ENCODE measurements at places on chromosomes 5 and 9.
A peak's percentile ranks its signal among the peaks of the same experiment; 100 is the strongest.

GRCh38 chr9:114721491-114722079 is 39.6 kb upstream of the TEX48 start:
- no peak for DNase-seq

GRCh38 chr9:6692433-6692832 is 46.9 kb upstream of the GLDC start:
- no peak for DNase-seq

GRCh38 chr9:132980157-132980556 is 1.7 kb downstream of the GFI1B start:
- no peak for DNase-seq

DNA sequence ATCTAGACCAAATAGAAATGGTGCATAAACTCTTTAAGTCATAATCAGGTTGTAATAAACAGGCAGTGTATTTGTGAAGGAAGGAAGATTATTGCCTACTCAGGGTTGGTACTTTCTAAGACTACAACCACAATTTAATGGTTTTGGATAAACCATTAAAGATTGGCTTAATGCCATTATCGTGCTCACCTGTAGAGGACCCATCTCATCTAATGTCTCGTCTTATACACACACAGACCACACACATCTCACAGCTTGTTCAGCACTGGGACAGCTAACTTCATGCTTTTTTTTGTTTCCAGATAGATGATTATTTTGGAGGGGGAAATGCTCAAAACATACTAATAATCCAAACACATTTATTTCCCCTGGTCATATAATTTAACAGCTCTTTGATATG is 175.7 kb upstream of the SLC12A2 start:
- no peak for DNase-seq

- no peak for DNase-seq
Observed at GRCh38 chr9:121901616-121902015, 191.5 kb downstream of the TTLL11 start.

- peak; percentile 54 for DNase-seq
Observed at GRCh38 chr5:80967500-80968181, 7.5 kb downstream of the RASGRF2 start.

- no peak for DNase-seq
Observed at GRCh38 chr5:172581315-172581714, 59.7 kb upstream of the NEURL1B start.

DNA sequence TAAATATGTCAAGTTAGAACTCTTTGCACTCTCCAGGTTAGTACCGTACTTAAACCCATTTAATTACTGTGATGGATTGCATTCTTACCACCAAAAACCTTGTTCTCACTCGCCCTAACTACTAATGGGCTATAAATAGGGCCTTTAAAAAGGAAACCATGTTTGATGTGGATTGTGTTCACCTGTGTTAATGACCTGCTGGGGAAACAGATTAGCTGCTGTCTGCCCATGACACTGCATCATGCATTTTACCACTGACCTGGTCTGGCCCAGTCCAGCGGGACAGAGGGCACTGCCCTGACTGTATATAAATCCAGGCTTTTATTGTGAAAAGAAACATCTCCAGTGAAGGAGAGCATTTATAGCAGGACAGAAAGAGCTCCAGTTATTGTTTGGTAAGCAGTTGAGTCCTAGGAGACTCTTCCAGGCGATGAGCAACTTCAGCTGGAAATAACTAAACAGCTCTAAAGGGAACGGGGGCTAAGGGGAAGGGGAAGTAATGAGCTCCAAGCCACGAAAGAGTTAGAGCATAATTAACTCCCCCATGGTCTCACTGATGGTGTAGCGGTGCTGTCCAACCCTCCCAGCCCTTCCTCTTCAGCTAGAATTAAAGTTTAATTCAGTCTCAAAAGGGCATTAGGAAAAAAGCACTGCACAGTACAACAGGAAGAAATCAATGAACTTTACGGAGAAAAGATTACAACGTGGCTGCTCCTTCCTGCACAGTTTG is 303.1 kb downstream of the ENC1 start:
- no peak for DNase-seq

- DNase-seq = no peak
Observed at GRCh38 chr5:154493274-154493673, 15.2 kb upstream of the HAND1 start.

GRCh38 chr9:113309204-113309813 is 6.1 kb upstream of the RNF183 start:
- no peak for DNase-seq
